Activated CD8-positive, alpha-beta memory T cell treated with anti-CD3 and anti-CD28 coated beads, Interleukin-2, amount 10 ng/mL, durations not matched to agents 7 days and 5 days (primary cell): ENCODE measurements at places on chromosomes 3 and 15.

DNA sequence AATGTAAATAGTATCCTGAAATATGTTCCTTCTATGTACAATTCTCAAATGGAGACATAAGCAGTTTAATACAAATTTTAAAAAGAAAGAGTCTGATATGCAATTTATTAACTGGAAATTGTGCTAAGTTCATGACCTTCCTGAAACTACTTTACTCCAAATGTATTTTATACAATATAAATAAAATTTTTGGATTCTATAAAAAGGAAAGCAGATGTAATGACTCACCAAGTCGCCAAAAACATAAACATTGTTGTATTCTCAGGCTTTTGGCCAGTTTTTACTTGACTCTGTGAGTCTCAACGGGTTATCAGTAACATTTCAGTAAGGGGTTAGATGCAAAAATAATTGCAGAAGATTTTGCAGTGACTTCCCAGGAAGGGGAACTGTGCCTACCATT lies 948.2 kb downstream of the EPHA3 start:
- DNase-seq: no peak

DNA sequence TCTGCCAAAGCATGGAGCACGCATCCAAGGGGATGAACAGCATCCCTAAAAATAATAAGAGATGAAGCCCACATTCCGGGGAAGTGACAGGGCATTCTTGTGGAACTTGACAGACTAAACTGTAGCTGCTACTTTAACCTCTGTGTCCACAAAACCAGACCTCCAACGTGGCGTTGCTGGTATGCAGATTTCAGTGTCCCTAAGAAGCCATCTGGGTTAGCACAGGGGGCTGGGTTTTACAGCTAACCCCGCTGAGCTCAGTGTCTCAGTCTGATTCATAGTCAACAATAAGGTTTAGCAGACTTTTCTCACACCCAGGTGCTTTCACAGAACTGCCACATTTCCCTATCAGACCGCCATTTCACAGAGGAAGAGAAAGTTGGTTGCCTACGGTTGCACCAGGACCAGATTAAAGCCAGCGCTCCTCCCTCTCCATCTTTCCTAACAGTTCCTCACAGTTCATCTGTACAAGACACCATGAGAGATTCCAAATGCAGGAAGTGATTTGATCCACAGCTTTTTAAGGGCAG lies 61.6 kb upstream of the CTDSPL start:
- DNase-seq: no peak

- no peak for DNase-seq
Measured at GRCh38 chr15:57540736-57541135, 51.0 kb upstream of the MYZAP start.

DNA sequence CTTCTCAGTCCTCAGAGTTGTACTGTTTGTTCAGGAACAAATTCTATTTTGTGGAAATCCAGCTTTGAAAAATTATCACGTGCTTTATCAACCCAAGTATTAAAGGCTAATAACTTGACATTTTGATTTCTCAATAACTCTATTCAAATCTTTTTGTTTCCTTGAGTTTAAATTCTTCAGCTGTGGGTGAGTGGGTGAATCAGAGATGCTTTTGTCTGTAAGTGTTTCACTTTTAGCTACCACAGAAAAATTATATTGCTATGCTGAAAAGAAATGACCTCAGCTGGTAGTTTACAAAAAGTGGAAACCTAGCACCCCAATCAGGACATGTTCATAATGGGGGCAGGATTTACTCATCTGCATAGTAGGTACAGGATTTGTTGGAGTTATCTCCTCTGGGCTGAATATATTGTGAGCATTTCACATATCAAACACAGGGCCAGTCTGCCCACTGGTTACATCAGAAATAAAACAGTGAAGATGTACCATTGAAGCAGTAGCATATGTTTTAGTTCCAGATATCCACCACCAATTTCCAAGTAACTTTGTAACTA lies 30.5 kb downstream of the MINDY4B start:
- no peak for DNase-seq

GRCh38 chr15:78933187-78933822 lies 11.5 kb downstream of the CTSH start:
- no peak for DNase-seq

- no peak for DNase-seq
Measured at GRCh38 chr15:74840851-74841775, 1.8 kb downstream of the ULK3 start.

GRCh38 chr3:112793326-112794081 lies 53.2 kb downstream of the CD200R1L start:
- DNase-seq: no peak

- no peak for DNase-seq
Measured at GRCh38 chr3:67423722-67424121, 230.7 kb downstream of the SUCLG2 start.

DNA sequence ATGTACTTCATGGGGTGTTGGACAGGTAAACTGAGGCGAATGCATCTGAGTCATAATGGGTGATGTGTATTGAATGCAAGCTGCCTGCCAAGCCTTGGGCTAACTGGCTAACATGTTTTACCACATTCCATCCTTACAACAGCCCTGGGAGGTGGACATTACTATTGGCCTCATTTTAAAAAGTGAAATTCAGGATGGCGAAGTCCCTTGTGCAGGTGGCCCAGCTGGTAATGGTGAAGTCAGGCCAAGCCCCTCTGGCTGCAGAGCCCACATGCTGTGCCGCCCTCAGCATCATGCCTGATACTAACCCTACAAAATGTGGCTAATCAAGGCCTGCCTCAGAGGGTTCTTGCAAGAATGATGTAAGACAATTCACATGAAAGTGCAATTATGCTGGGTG lies 60.0 kb upstream of the CHD2 start:
- no peak for DNase-seq

- DNase-seq: no peak
Measured at GRCh38 chr3:101996832-101997231, 147.5 kb downstream of the NFKBIZ start.

- DNase-seq: no peak
Measured at GRCh38 chr3:23739536-23739935, 66.2 kb upstream of the UBE2E1 start.

GRCh38 chr15:85582131-85583079 lies 202.0 kb downstream of the AKAP13 start:
- peak; percentile 88 for DNase-seq

DNA sequence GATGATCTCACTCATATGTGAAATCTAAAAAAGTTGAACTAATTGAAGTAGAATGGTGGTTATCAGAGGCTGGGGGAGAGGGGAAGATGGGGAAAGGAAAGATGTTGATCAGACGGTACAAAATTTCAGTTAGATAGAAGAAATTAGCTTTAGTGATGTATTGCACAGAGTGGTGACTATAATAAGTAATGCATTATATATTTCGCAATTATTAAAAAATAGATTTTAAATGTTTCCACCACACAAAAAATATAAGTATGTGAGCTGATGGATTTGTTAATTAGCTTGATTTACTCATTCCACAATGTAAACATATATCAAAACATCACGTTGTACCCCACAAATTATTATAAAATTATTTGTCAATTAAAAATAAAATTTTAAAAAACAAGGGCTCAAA lies 8.1 kb downstream of the SUMF1 start:
- no peak for DNase-seq

DNA sequence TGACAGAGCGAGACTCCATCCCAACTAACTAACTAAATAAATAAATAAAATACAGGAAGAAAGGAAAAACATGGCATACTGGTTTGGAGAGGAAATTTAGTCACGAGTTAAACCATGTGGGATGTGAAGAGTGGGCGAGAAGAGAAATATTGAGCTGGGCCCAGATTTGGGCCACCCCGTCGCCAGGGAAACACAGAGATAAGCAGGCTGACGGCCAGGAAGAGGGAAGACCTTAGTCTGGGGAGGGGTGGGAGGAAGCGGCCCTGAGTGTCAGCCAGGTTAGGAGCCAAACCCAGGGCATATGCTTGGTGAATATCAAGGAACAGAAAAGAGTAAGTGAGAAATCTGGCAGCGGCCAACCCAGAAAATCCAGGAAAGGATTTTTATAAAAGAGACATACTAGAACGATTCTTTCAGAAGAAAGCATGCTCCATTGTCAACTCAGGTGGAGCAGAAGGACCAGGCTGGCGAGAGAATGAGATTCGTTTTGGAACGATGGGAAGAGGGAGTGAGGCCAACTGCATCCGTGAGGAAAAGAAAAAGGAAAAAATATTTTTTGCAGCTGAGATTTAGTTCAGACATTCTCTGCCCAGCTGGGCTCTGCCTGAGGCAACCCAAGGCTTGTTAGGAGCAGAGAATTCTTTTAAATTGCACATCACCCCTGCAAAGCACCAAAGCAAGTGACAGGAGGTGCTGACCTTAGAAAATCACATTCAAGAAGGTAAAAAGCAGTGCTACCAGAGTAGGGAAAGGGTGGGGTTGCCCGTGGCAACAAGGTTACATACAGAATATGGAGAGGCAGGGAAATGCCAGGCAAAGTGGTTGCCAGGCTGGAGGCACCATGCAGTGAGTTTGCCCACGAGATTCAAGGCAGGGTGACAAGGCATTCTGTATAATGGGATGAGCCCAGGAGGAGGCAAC lies 59.3 kb upstream of the RAD18 start:
- no peak for DNase-seq

- no peak for DNase-seq
Measured at GRCh38 chr3:51190199-51190598, 194.9 kb upstream of the MANF start.

GRCh38 chr3:112811131-112811884 lies 35.4 kb downstream of the CD200R1L start:
- DNase-seq: no peak

GRCh38 chr15:29774900-29775299 lies 47.4 kb downstream of the TJP1 start:
- DNase-seq: no peak

DNA sequence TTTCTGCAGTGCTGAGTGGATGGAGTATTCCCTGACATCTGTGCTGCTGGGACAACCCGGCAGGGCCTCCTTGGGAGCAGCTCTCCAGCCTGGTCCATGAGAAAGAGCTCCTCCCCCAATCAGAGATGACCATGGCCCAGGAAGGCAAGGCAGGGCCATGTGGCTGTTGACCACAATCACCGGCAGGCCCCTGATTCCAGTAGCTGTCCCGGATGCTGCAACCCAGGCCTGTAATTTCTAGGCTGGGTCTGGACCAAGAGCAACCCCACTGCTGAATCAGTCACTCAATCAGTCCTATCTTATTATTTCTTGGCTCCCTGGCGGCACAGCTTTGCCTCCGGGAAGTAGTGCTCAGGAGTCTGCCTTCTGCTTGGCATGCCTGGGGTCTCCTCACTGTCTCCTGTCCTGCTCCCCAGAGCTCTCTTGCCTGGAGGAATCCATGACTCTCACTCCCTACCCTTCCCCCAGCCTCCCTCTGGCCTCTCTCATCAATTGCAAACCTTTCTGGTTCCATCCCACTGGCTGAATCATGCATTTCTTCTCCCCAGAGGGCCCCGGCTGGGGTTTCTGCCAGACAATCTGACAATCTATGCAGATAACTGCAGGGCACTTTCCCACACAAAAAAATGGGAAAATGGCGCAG lies 32.6 kb upstream of the ITGA11 start:
- DNase-seq: no peak

DNA sequence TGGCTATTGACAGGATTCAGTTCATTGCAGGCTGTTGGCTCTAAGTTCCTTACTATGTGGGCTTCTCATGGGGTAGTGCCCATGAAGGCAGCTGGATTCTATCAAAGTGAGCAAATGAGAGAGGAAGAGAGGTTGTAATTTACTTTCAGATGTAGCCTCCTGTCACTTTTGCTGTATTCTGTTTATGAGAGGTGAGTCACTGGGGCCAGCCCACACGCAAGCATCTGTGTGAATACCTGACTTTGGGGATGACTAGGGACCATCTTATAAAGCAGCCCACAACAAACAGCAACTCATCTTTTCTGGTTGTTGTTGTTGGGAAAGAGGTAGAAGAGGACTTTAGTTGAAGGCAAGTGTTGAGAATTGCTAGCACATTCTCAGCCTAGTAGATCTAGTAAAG lies 506.3 kb upstream of the GRM7 start:
- DNase-seq: no peak

- DNase-seq: no peak
Measured at GRCh38 chr3:139238281-139239030, 105.4 kb upstream of the MRPS22 start.

- no peak for DNase-seq
Measured at GRCh38 chr3:16113704-16114103, 60.8 kb upstream of the GALNT15 start.

DNA sequence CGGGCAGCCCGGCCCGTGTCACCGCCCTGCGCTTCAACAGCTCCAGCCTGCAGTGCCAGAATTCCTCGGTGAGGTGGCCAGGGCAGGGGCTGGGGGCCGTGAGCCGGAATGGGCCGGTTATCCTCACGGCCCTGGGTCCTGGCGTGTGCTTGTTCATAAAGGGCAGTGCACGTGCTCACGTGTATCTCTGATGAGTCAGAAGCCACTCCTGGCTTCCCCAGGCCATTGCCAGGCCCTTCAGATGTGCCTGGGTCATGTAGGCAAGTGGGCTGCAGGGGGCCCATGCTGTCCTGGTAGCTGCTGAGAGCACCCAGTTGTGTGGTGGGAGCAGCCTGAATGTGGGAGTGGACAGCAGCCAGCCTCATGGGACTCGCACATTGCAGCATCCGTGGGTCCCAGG lies 29.2 kb downstream of the PLXNA1 start:
- DNase-seq: no peak

DNA sequence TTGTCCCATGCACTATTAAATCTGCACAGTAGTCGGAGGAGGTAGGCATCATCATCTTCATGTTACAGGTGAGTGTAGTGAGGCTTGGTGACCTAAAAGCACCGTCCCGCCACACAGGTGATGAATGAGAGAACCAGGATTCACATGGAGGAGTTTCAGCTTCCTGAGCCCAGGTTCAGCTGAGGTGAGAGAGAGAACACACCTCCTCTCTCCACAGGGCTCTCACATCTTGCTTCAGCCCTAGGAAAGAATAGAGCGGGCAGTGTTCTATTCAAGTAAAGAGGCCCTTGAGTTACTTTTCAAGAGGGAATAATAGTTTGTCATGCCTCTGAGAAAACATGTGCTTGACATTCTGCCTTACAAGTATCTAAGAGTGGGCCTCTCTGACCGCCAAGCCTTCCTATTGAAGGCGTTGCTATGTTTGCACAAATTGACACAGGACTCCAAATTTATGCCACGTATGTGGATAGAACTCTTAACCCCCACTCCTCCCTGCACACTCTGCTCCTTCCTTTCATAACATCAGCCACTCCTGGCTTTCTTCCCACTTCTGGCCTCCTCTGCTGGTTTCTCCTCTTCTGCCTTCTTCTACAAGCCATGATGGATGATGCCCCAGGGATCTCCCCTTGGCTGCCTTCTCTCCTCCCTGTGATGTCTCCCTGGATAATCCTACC lies 138.3 kb upstream of the ABHD17C start:
- DNase-seq: no peak

DNA sequence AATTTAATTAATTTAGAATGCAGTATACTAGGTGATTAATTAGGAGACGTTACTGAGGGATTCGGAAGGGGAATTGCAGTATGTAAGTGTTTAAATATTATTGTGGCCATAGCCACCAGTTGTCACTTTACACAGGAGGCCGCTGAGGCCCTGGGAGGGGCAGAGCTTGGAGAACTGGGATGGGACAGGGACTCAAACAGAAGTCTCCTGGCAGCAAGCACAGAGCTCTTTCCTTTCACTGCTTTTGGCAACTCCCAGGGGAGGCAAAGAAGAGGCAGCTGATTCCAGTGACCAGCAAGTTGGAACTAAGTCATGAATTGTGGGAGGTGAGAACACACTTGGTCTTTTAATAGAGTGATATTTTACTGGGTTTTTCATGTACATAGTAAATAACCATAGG lies 248.6 kb downstream of the RPLP1 start:
- DNase-seq: no peak

- DNase-seq: no peak
Measured at GRCh38 chr3:9047452-9048346, 84.4 kb upstream of the RAD18 start.

- DNase-seq: peak; percentile 21
Measured at GRCh38 chr3:42702066-42702951, at the start of gene HHATL. TSS of gene HHATL (minus strand) at chr3:42702798. CDS start at chr3:42700826, 1,972 bp downstream.

GRCh38 chr3:153285194-153285641 lies 123.2 kb downstream of the RAP2B start:
- DNase-seq: no peak
